Activated T-helper 2 cell treated with anti-CD3 and anti-CD28 coated beads, Interferon-gamma antibody, Interleukin-2, Interleukin-4, amounts not matched to agents 10 μg/mL and 5 μg/mL and 100 μg/mL, durations not matched to agents 14 hours and 24 hours and 36 hours (primary cell): ENCODE measurements at places on chromosomes 13 and 19.
A peak's percentile ranks its signal among the peaks of the same experiment; 100 is the strongest.

GRCh38 chr19:4622695-4623421 is 16.5 kb upstream of the TNFAIP8L1 start:
- DNase-seq = no peak

GRCh38 chr13:49097374-49097773 is 121.7 kb downstream of the FNDC3A start:
- no peak for DNase-seq

DNA sequence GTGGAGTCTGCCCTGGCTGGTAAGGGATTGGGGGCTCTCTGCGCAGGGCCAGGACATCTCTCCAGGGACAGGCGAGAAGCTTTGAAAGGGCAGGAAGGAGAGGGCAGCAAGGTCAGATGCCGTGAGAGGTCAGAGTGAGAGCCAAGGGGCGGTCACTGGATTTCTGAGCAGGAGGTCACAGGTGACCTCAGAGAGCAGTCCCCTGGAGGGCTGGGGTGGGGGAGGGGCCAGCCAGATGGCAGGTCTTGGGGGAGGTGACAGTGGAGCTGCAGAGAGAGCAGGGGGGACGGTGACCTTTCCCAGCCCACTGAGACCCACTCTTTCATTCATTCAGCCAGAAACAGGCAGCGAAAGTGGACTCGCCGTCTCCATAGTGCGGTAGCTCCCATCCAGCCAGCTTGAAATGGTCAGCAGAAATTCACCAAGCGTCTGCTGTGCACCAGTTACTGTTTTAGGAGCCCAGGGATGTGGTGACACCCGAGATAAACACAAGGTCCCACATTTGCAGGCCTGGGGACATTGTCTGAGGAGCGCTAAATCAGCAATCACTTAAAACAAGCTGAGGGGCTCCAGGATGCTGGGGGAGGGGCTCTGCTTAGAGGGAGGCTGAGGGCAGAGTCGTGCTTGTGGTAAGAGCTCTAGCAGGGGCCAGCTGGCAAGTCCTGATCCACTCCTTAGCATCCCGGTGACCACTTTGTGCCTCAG is 10.2 kb downstream of the CARM1 start:
- DNase-seq = no peak

GRCh38 chr19:42420055-42420544 is 7.1 kb downstream of the LIPE start:
- DNase-seq = peak; percentile 74

DNA sequence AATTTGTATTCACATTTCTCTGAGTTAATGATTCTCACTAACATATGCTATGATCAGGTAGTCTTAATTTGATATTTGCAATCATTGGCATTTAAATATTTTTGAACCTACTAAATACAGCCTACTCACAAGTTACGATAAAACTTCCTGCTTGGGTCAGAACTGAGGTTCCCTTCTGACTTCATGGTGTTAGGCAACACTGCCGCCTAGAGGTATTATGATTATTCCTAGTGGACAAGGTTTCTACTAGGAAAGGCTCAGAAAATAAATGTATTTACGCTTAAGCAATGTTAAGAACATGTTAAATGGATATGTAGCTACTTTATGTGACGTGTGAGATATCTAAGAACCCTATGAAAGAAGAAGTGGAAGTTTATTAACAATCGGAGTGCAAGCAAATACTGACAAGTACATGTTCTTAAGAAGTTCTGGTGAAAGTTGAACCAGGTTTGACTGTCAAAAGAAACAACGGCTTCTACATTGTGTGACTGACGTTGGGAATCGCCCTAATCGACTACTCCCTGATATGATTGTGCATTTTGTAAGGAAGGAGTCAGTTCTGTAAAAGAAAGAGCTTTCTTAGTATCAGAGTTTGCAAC is 1395.8 kb downstream of the SLITRK5 start:
- DNase-seq = no peak

- DNase-seq = no peak
Observed at GRCh38 chr13:73092829-73093228, 34.0 kb downstream of the KLF5 start.

- DNase-seq = no peak
Observed at GRCh38 chr13:32041429-32041828, 9.9 kb downstream of the FRY start.

DNA sequence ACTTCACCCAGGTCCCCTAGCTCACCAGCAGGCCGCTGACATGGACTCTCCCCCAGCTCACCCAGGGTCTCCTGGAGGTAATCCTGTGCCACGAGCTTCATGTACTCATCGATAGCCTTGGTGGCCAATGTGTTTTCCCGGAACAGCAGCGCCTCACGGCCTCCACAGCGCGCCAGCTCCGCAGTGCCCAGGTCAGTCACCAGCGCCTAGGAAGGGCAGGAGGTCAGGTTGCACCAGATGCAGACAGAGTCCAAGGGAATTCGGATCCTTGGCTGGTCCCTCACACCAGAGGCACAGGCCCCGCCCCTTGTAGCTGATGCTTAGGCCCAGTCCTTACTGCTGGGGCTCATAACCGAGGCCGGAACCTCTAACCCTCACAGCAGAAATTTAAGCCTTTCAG is 6.7 kb upstream of the WIZ start:
- DNase-seq = no peak

- DNase-seq = no peak
Observed at GRCh38 chr19:16027528-16027927, 48.8 kb upstream of the TPM4 start.

DNA sequence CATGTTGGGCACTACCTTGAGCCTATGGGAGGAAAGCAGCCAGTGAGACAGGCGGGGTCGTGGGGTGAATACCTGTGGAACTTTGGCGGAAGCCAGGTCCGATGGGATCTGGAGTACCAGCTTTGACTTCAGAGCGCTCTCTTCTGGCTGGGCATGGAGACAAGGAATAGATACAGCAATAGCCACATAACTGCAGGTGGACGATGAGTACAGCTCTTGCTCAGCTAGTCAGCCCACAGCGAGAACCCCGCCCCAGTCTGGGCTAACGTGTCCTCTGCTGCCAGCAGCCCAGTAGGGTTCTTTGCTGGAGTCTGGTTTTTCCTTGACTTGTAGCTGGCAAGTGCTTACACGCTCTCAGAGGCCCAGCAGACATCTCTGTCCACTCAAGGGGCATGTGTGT is 83.4 kb downstream of the SIPA1L3 start:
- DNase-seq = no peak

- no peak for DNase-seq
Observed at GRCh38 chr13:62564770-62565169, 1149.1 kb upstream of the PCDH20 start.

DNA sequence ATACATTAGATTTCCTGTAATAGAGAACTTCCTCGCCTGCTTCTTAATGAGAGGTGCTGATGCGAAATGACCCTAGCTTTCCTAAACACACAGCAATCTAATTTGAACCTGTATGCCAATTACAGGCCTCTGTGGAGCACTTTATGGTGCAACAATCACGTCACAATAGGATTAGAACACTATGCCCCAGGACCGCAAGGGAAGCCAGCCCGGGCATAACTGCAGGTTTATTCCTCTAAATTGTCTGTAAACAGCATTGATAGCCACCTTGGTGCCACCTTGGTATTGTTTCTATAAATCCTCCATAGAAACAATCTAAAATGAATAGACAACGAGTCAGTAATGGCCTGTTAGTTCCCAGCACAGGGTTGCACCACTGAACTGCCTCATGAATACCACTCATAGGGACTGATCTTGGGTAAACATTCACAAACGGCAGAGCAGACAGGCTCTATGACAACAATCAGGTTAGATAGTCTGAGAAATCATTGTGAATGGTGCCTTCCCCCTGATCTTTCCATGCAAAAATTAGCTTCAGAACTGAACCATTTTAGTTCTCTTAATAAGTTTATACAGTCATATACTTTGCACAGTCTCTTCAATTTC is 182.5 kb upstream of the OBI1 start:
- DNase-seq = no peak

- no peak for DNase-seq
Observed at GRCh38 chr13:85091631-85092234, 707.5 kb downstream of the SLITRK6 start.

DNA sequence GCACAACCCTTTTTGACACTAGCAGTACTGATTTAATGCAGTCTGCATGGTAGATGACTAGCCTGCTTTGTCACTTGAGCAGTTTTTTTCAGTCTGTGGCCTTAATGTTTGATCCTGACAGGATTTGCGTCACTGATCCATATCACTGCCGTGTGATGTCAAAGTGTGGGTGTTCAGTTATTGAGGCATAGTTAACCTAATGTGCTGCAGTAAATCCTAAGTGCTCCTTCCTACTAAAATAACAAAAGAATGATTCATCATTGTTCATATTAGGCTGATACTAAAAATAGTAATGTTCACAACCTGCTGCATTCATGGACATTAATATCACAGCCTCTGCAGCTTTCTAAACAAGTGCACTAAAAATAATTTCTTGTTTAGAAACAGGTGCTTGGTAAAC is 121.9 kb upstream of the MLNR start:
- no peak for DNase-seq

GRCh38 chr19:46901701-46902401 is 41.1 kb downstream of the ARHGAP35 start:
- no peak for DNase-seq

- no peak for DNase-seq
Observed at GRCh38 chr13:29520671-29521070, 74.8 kb downstream of the SLC7A1 start.

GRCh38 chr19:11435833-11436313 is 438 bp downstream of the PRKCSH start:
- DNase-seq = peak; percentile 18

- no peak for DNase-seq
Observed at GRCh38 chr13:31945202-31945961, 86.2 kb upstream of the FRY start.

DNA sequence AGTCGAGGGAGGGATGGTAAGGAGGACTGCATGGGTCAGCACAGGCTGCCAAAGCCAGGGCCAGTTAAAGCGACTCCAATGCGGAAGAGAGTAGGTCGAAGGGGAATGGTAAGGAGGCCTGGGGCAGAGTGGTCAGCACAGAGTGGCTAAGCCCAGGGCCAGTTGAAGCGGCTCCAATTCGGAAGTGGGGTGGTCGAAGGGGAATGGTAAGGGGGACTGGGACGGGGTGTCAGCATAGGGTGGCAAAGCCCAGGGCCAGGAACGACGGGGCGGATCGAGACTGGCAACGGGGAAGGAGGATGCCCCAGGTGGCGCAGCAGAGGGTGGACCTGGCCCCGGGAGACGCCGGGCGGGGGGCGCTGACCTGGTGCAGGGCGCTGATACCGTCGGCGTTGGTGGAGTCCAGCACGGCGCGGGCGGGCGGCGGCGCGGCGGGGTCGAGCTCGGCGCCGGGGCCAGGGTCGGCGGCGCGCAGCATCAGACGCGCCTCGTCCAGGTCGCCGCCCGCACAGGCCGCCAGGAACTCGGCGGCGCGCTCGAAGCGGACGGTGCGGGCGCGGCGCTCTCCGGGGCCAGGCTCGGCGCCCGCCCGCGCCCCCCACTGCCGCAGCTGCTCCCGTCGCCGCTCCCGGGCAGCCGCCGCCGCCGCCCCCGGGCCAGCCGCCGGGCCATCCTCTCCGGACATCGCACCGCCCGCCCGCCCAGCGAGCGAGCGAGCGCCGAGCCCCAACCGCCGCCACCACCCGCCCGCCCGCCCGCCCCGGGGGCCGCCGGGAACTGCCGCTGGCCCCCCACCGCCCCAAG is at the start of gene PPP1R12C:
TSS of gene PPP1R12C (minus strand) at position 779 of the 804 bp plus-strand sequence. CDS start at position 685, 94 bp downstream.
- no peak for DNase-seq

GRCh38 chr19:33435706-33436359 is 62.3 kb downstream of the CEBPG start:
- DNase-seq = no peak

DNA sequence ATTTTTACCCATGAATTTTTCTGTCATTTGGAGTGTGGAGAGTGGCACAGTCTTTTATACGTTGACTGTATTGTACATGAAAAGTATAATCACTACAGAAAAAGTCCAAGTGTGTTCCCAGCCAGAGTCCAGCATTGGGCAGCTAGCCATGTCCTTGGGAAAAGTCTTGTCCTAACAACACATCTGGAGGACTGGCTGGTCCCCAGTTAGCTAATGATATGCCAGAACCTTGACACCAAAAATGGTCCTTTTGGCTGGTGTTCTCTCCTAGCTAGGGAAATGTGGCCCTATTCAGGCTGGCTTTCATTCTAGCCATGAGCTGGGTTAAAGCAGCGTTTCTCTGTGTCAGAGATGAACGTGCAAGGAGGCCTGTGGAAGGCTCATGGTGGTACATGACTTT is 98.9 kb downstream of the ESD start:
- DNase-seq = no peak

- no peak for DNase-seq
Observed at GRCh38 chr13:29681864-29682263, 86.4 kb upstream of the SLC7A1 start.

- DNase-seq = no peak
Observed at GRCh38 chr13:91470681-91471080, 72.3 kb downstream of the GPC5 start.

- DNase-seq = no peak
Observed at GRCh38 chr13:66689628-66690027, 540.5 kb downstream of the PCDH9 start.

DNA sequence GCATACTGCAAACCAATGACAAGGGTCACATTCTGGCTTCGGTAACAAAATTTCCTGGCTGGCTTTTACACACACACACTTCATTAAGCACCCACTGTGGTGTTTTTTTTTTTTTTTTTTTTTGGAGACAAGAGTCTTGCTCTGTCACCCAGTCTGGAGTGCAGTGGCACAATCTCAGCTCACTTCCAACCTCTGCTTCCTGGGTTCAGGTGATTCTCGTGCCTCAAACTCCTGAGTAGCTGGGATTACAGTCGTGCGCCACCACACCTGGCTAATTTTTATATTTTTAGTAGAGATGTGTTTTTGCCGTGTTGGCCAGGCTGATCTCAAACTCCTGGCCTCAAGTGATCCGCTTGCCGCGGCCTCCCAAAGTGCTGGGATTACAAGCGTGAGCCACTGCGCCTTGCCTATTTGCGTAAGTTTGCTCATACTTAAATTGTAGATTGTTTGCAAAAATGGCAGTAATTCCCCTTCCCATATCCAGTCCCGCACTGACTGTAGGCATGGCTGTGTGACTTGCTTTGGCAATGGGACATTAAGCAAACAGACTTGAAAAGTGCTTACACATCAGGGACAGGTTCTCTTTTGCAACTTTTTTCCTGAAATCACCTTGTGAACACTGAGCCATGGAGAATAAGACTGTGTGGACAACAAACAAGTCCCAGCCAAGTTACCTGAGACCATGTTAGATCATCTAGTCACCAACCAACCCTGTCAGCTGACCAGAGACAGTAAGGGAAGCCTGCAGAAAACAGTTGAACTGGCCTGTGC is 42.1 kb upstream of the EBPL start:
- DNase-seq = no peak

DNA sequence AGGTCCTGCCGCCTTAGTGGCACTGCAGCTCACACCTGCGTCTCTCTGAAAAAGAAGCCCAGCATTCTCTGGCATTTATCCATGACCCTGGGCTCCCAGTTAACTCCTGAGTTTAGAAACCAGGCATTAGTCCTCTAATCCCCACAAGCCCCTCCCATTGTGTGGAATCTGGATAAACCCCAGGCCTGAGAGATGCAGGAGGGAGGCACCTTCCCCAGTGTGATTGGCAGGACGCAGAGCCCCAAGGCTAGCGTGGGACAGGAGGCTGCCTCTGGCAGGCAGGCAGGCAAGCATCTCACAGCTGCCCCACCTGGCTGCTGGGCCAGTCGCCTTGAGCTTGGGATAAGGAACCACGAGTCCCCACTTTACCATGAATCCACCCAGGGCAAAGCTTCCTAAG is 11.0 kb upstream of the SERPINE3 start:
- DNase-seq = no peak
